ENCODE measurements at places on chromosomes 16 and 17.

GRCh38 chr17:57341611-57342540 is 85.6 kb downstream of the MSI2 start:
- DNase-seq: no peak

DNA sequence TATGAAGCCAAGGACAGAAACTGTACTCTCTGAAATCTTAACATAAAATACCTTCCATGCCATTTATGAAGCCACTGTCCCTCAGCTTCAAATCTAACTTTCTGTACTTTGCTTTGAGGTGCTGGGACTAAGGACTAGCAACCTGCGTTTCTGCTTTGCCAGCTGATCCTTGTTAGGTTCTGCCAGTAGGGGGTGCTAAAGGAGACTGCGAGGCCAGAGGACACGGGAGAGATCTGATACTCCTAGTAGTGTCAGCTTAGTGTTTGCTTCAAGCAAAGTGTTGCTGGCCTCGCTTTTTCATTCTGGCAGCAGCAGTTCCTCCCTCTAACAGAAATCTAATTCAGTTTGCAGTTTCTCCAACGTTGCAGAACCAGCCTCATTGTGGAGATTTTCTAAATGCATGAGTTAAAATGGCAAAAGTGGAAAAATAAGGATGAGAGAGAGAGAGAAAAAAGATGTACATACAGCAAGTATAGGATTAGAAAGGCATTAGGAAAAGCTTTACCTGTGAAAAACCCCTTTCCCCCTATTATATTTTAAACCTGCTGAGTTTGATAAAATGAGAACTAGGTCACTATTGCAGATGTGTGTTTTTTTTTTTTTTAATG is 297.5 kb downstream of the CA10 start:
- DNase-seq: peak; percentile 35

DNA sequence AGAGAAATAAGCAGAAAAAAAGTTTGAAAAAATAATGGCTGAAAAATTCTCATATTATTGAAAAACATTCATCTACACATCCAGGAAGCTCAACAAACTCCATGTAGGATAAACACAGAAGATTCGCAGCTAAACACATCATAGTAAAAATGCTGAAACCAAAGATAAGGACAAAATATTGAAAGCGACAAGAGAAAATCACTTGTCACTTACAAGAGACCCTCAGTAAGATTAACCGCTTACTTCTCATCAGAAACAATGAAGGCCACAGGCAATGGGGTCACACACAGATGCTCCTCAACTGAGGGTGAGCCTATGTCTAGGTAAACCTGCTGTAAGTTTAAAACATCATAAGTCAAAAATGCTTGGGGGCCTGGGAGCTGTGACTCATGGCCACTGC is 38.1 kb upstream of the METRNL start:
- no peak for DNase-seq

GRCh38 chr17:66337268-66337667 is 34.9 kb downstream of the PRKCA start:
- DNase-seq: no peak

DNA sequence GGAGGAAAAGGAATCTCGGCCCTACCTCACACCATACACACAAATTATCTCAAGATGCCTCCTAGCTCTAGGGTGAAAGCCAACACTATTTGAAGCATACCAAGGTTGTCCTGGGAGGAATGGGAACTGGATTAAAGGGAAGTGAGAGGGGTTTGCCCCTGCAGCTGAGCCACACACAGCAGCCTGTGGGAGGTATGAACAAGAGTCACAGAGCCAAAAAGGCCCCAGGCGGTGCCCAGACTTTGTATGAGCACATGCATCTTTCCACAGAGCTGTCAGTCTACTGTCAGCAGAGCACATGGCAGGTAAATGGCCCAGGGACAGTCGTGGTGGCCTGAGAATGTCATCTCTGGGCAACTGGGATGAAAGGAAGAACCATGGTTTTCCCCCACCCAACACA is 31.0 kb upstream of the RCVRN start:
- DNase-seq: no peak

DNA sequence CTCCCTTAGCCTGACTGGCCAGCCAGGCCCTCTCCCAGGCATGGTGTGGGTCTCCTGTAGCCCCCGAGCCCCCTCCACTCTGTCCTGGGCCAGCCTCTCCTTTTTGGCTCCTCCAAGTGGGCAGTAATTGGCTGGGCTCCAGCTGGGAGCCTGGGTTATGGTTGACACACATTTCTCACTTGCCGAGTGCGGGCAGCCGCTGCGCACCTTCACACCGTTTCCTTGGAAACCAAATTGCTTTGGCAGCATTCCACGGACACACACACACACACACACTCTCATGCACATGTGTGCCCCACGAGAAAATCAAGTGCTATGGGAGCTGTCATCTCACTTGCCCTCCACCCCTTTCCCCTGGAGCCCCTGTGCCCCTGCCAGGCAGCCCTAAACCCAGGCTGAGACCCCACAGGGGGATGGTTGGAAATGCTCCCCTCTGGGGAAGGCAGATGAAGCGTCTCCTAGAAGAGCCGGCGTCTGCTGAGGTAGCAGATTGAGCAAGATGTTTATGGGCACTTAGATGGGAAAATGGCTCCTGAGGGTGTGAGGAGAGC is 402.7 kb upstream of the TNRC6C start:
- no peak for DNase-seq

DNA sequence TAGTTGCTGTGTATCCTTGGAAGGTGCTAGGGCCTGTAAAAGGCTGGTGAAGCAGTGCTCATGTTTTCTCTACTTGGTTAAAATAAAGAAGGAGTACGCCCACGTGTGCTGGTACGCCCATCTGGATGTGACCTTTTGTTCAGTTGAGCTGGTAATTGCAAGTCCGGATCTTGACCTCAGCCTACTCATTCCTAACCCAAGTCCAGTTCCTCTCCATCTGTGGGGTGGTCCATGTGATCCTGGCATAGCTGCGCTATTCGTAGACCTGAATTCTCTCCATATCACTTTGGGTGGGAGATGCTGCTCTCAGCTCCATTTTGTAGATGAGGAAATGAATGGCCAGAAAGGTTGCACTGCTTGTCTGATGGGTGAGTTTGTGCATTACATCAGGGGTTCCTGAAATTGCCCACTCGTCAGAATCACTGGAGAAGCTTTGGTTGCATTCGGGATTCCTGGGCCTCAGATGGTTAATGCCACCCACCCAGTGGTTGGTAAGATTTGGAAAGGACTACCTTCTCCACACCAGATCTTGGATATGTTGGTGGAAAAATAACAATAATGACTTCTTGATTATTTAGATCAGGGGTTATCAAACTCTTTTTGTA is 328.8 kb downstream of the CPPED1 start:
- DNase-seq: no peak

DNA sequence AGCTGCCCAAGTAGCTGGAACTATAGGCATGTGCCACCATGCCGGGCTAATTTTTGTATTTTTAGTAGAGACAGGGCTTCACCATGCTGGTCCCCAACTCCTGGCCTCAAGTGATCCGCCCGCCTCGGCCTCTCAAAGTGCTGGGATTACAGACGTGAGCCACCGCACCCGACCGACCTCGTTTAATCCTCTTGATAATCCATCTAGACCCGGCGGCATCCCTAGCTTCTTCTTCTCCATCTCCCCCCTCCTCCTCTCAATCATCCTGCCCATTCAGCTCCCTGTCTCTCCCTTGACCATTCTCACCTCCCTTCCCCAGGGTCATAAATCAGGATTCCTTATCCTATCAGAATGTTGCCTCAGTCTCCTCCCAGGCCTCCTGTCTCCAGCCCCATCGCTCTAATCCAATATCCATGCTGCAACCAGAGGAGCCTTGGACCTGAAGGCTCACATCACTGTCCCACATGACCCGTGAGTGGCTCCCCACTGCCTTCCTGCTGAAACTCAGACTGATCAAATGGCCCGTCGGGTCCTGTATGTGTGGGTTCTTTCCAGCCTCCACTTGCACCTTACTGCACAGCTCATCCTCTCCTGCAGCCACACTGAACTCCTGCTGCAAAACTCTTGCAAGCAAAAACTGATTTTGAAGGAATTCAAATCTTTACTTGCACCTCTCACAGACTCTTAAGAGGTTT is 74.1 kb upstream of the CDH5 start:
- no peak for DNase-seq

DNA sequence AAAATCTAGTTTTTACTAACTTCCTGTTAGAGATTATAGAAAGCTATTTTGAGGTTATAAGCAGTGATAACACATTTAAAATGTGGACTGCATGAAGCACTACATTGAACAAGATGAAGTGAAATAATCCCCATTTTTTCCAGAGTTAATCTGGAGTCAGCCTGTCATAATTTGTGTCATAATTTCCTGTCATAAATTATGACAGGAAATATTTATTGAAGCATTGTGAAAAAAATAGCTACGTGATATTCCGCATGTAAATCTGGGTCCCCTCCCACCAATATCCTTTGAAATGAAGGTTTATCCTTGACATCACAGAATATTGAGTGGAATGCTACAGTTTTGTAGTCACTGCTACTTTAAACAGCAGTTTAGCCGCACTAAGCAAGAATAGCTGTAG is 40.1 kb downstream of the OMG start:
- DNase-seq: no peak

DNA sequence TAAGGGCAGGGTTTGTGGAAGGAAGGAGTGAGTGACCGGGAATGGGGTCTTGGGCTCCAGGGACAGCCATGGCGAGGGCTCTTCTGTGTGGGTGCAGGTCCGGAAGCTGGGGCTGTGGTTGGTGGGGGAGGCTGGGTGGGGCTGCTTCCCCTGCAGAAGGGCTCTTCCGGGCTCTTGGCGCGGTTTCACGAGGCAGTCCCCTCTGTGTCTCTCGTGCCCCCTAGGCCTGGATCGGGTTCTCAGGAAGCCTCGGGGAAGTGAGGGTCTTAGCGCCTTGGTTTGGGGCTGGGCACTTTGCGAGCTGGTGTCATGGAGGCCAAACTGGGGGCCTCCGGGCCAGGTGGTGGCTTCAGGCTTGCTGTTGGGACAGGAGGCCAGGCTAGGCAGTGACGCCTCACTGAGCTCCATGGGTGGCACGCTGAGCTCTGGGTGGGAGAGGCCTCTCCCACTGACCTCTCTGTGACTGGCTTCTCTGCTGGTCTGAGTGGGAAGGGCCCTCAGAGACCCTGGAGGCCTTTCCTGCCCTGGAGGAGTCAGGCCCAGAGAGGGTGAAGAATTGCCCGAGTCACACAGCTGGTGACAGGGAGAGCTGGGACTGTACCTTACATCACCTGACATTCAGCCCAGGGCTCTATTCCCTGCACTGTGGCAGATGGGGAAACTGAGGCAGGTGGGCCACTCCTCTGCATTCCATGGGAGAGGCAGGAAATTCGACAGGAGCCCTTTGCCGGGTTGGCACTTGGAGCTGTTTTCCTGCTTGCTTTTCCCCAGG is 8.2 kb downstream of the ADCY7 start:
- no peak for DNase-seq

- DNase-seq: no peak
Measured at GRCh38 chr17:83137523-83137922, 58.1 kb downstream of the METRNL start.

- DNase-seq: peak; percentile 4
Measured at GRCh38 chr16:86252596-86252995, 257.7 kb upstream of the FOXF1 start.

DNA sequence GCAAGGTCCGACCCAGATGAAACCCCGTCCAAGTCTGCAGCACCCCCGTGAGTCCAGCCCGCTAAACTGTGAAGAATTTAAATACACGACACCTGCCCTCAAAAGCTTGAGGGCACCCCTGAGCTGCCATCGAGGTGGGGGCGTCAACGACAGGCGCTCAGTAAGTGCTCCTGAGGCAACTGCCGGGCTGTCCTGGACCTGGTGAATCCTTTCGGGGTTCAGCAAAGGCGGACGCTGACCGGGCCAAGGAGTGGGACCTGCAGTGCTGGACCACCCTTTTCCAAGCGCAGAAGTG is 512 bp upstream of the ENDOV start:
- no peak for DNase-seq

GRCh38 chr17:79174905-79175856 is 100.6 kb downstream of the ENGASE start:
- no peak for DNase-seq

DNA sequence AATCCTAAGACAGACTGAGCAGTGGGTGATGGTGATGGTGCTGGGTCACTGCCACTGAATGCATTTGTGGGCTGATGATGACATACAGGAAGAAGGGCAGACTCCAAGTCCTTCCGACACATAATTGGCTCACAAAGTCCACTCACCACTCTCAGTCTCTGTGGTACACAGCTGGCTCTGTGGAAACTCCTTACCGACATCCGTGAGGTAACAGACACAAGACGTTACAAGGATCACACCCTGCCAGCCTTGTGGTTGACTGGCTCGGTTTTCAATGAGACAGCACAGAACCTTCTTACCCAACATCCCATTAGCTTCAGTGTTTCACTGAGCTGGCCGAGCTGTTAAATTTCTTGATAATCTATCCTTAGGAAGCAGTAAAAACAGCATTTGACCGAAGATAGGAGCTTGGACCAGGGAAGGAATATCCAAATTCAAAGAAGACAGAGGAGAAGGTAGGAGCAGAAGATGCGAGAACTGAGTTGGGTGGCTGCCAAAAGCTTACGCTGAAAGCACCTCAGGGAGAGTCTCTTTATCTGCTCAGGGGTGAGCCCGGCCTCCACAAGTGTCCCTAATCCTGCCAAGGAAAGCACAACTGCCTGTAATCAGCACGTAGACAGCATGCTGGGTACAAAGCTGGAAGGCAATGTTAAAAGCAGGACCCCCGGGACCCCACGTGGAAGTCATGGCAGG is 5.5 kb upstream of the MXRA7 start:
- peak; percentile 91 for DNase-seq

DNA sequence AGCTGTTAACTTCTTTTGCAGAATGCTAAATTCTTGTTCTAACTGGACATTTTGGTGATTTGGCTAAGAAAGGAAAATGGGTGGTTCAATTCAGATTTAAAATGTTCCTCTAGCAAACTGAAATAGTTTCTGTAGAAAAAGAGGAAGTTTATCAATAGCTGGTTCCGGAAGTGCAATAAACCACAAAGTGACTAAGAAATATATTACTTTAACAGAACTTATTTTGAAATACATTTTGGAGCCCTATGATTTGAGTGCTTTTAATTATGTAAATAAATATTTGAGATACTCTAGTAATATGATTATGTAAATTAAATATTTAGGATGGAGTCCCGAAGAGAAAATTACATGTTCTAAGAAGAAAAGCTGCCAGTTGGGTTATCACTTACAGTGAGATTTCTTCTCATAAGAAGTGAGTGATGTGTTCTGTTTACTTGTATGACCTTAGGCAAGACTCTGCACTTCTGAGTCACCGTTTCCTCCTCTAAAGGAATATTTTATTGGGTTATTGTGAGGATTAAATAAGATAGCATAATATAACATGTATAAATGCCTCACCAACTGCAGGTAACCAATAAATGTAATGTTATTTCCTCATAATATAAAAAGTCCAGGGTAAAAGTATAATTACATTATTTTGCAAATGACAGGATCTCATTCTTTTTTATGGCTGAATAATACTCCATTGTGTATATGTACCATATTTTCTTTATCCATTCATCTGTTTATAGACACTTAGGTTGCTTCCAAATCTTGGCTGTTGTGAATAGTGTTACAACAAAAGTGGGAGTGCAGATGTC is at the start of gene EVI2B:
Gene EVI2B (minus strand): TSS at position 73 of the 800 bp plus-strand sequence. CDS start 8,445 bp downstream, outside the sequence.
- peak; percentile 42 for DNase-seq

DNA sequence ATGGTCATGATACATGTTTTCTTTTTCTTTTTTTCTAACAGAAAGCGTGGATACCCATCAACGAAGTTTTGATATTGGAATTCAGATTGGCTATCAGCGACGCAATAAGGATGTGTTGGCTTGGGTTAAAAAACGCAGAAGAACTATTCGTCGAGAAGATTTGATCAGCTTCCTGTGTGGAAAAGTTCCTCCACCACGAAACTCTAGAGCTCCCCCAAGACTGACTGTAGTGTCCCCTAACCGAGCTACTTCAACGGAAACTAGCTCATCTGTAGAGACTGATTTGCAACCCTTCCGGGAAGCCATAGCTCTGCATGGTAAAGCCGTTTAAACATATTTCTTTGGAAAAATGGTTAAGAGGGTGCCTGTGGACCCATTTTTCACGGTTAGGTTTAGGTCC is 11.5 kb downstream of the HAPSTR1 start:
- no peak for DNase-seq
